Myometrial cell (primary cell): ENCODE measurements at places on chromosomes 11 and 22. TPM values are rescaled to one million over a fixed set of nuclear protein-coding genes. Genes with fewer than 3 reads are reported as not detected.

ACR gene
- total RNA-seq, result not detected in 2 replicates

MCHR1 gene
- total RNA-seq, result 0.86 TPM in 1 of 2 replicates, not detected in the other

ZP1 gene
- 0.89 TPM in 1 of 2 replicates, not detected in the other for total RNA-seq

PIWIL4 gene
- total RNA-seq, result under 0.01 and 0.86 TPM in 2 replicates

TREH gene
- total RNA-seq, result not detected in 2 replicates

TESMIN gene
- 1.9 and 6.6 TPM in 2 replicates for total RNA-seq

CYB561A3 gene
- 119 and 153 TPM in 2 replicates for total RNA-seq

MS4A2 gene
- not detected in 2 replicates for total RNA-seq

OR8G5 gene
- not detected in 2 replicates for total RNA-seq

KCNQ1OT1 gene
- total RNA-seq, result 0.29 and 0.35 TPM in 2 replicates

NEFH gene
- 0.58 and 0.89 TPM in 2 replicates for total RNA-seq
